ENCODE measurements at places on chromosomes 6 and 20. TPM values are rescaled to one million over a fixed set of nuclear protein-coding genes. Genes with fewer than 3 reads are reported as not detected.

- DNase-seq = peak; percentile 90
These were observed 121.7 kb upstream of the SLC2A12 start for GRCh38 chr6:134173936-134174671.

DNA sequence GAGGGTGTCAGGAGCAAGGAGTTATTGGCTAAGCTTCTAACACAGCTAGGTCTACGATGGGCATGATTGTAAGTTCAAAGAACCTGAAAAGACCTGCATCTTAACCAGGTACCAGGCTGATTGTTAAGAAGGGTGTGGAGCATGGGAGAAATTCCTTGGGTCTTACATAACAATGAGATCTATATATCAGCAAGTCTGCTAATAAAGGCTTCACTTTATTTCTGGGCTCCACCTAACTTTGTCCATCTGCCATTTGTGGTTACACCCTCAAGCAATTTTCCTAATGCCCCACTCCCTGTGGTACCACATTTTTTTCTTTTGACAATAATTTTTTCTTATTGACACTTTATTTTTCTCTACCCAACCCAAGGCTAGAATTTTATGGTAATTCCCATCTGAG is 223.5 kb upstream of the JAG1 start:
- DNase-seq = no peak

GRCh38 chr6:170049641-170050561 is 241.0 kb downstream of the DLL1 start:
- no peak for DNase-seq

DNA sequence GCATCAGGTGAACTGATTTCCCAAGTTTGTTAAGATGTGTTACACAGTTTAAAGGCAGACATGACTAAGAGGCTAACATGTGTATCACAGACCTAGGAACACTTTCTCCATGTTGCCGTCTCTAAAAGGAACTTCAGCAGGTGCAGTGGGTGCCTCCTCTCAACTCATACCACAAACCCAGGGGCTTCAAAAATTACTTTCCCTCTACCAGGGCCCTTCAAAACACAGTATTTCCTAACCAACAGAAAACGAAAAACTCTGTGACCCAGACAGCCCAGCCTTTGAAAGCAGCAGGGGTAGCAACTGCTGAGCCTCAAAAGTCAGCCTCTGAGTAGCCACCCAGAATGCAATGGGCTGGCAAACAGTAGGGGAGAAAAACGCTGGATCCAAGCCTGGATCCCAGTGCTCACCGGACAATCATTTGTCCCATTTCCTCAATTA is 28.5 kb downstream of the B4GALT5 start:
- no peak for DNase-seq

LY6G6C gene
- total RNA-seq = not detected

KIF13A gene
- total RNA-seq = 0.43 TPM

LINC00237 gene
- total RNA-seq = not detected

TBX18 gene
- total RNA-seq = not detected

Data from activated T-cell treated with anti-CD3 and anti-CD28 coated beads, Interleukin-2, amount 50 U/mL, for 4 hours (primary cell).